ENCODE measurements at places on chromosomes 16 and 17. TPM values are rescaled to one million over a fixed set of nuclear protein-coding genes. Genes with fewer than 3 reads are reported as not detected.

Gene CRYM
- total RNA-seq: 1.2 TPM

DNA sequence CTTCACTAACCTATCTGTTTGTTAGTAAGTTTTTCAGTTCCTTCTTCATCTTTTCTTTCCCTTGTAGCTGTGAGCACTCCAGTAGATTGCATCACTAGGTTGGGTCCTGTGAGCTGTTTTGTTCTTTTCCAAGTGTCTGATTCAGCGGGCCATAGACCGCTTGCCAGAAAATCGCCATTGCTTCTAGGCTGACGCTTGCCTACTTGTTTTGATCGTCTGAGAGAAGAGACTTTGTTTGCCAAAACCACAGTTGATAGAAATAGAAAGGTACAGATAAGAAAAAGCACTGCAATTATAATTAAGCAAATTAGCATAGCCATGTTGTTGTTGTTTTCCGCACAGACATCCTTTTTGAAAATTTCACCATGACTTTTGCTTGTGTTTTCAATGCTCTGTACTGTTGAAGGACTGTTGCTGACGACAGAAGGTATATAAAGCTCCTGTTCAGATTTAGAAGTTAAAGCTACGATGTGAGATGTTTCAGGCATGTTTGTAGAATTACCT is 3.1 kb downstream of the EVI2A start:
- DNase-seq: peak; percentile 69

GRCh38 chr16:66344533-66345145 is 21.9 kb upstream of the CDH5 start:
- DNase-seq: peak; percentile 50

GRCh38 chr16:11121083-11121608 is 134.9 kb downstream of the SOCS1 start:
- DNase-seq: no peak

DNA sequence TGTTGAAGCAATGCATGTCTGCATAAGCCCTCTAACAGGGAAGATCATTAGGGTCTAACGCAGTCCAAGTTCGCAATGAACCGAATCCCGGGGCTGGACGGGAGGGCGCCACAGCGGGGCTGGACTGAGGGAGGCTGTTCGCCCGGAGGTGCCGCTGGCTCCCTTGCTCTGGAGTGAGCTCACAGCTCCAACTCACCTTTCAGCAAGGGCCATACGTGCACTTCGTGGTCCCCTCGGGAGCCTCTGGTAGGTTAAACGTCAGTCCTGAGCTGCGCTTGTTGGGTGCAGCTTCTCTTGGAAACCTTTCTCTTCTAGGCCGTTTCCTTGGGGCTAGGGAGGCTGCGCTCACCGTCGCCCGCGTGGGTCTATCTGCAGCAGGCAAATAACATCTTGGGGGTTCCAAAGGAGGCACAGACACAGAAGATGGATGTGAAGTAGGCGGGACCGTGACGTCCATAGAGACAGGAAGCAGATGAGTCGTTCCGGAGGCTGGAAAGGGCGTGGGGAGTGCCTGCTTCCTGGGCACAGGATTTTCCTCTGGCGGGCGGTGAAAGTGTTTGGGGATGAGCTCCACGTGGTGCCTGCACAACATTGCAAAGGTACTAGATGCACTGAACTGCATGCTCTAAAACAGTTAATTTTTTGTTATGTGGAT is 21.9 kb downstream of the ATP2C2 start:
- no peak for DNase-seq

GRCh38 chr16:74474416-74474815 is 53.1 kb upstream of the CLEC18B start:
- no peak for DNase-seq

GRCh38 chr17:45936610-45937009 is 42.3 kb downstream of the MAPT start:
- DNase-seq: no peak

DNA sequence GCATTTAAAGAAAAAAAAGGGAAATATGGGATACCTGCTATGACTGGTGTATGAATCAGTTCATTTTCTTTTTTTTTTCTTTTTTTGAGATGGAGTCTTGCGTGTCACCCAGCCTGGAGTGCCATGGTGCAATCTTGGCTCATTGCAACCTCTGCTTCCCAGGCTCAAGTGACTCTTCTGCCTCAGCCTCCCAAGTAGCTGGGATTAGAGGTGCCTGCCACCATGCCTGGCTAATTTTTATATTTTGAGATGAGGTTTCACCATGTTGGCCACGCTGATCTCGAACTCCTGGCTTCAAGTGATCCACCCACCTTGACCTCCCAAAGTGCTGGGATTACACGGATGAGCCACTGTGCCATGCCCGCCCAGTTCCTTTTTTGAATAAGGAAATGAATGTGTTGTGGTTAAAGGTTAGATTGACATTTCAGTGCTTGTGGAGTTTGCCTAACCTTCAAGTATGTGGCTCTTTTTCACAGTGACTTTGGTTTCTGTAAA is 7.7 kb downstream of the HAPSTR1 start:
- peak; percentile 84 for DNase-seq

GRCh38 chr17:3034578-3034920 is 28.9 kb downstream of the OR1D5 start:
- no peak for DNase-seq

DNA sequence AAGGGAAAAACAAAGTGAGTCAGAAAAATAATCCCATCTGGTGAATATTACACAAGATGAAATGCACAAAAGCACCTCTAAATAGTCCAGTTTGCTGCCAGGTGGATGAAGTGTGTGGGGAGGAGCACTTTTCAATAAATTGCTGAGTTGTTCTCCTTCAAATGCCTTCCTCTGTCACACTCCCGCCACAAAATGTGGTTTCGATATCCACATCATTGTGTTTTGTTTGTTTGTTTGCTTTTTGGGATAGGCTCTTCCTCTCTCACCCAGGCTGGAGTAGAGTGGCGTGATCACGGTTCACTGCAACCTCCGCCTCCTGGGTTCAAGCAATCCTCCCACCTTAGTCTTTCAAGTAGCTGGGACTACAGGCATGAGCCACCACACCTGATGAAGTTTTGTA is 24.6 kb upstream of the SHISA9 start:
- no peak for DNase-seq

DNA sequence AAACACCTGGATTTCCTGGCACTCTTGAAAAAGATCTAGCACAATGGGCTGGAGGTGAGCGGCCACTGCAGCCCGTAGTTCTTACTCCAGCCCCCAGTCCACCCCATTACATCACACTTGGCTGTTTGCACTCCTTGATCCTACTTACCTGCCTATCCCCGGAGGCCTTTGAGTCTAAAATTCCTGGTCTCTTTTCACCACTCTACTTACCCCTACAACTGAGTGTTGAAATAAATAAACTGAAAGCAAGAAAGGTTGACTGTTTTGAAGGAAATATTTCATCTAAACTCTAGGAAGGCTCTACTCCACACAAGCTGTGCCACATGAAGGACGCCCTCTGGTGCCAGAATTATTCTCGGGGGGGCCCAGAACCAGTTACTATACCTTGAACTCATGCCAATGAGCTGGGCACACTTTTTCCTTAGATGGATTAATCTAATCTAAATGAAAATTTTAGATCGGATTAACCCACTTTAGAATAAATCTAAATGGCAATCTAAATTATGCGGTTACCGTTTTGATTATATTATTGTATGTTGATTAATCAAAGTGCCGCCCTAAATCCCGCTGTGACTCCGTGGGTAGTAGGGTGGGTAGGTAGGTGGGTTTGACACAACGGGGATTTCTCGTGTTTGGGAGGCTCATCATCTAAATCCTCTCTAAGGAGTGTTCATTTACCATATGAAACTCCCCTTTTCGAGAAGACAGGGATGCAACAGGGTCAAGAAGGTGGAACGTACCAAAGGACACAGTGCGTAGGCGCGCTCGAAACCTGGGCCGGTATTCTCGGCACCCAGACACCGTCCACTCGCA is 651 bp upstream of the EIF1 start:
- DNase-seq: peak; percentile 61

GRCh38 chr16:80347900-80348299 is 192.9 kb upstream of the DYNLRB2 start:
- no peak for DNase-seq

Measured in bronchial epithelial cell (primary cell).